Stimulated activated naive CD4-positive, alpha-beta T cell (primary cell): ENCODE measurements at places on chromosomes 7 and 10.

GRCh38 chr10:95406651-95407280, 116.0 kb upstream of the PDLIM1 start:
- DNase-seq: no peak

GRCh38 chr7:100509231-100509630, 25.5 kb downstream of the NYAP1 start:
- DNase-seq: no peak

- no peak for DNase-seq
These were observed 663.6 kb downstream of the GRM8 start for GRCh38 chr7:126589068-126589684.

- DNase-seq: no peak
These were observed 6.3 kb downstream of the MAT1A start for GRCh38 chr10:80283119-80283518.

DNA sequence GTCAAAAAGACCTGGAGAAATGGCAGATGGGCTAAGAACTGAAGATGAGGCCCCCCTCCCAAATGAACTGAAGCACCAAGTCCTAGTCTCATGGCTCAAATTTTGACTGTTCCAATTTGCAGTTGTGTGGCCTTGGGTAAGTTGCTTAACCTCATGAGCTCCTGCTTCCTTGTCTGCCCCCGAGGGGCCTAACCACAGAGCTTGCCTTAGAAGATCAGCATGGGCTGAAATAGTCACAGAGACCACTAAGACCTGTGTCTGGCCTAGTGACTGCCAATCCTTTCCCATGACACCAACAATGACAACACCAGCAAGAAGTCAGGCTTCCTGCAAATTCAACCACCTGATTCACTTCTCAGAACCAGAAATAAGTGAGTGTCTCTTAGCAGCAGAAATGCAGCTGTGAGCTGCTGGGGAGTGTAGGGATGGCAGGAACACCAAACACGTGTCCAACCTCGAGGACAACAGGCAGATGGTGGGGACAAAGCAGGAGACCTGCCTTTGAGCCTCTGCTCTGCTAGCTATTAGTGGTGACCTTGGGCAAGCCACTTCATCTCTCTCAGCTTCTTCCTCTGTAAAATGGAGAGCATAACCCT, 23.7 kb downstream of the CRHR2 start:
- no peak for DNase-seq

- no peak for DNase-seq
These were observed 2.4 kb upstream of the VDAC2 start for GRCh38 chr10:75208181-75208580.

GRCh38 chr10:75000748-75001321, 110.6 kb upstream of the SAMD8 start:
- DNase-seq: no peak

- no peak for DNase-seq
These were observed 86.8 kb downstream of the CPEB3 start for GRCh38 chr10:92203919-92204623.

GRCh38 chr10:121540732-121541395, 57.4 kb downstream of the FGFR2 start:
- no peak for DNase-seq

DNA sequence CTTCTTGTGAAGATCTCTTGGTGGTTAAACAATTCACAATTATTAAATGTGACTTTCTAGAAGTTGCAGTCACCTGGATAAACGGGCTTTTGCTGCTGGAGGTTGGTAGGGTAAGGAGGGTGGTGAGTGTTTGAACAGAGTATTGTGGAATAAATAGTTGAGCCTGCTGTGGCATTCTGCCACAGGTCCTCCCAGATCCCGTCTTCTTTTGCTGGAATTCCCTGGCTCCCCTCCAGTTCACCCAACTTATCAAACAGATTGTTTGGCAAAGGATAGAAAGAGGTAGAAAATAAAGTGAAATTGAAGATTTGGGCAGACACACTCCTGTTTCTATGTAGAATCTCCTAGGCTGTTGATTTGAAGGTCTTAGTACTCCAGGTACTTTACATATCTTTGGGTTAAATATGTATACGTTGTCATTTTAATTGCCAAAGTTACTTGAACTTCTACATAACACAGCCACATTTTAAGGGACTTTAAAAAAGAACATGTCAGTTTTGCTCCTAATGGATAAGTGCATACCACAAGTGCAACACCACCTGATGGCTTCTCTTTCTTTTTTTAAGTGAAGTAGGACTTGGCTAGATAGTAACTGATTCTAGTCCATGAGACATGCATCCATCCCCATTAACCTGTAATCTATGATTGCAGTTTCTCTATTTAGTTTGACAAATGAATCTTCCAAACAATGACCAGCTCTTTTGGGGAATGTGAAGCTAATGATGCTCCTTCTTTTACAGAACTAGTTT, 83.0 kb downstream of the ARL4A start:
- no peak for DNase-seq

GRCh38 chr10:19579761-19580545, 236.3 kb upstream of the PLXDC2 start:
- no peak for DNase-seq

- no peak for DNase-seq
These were observed 113.5 kb upstream of the CTTNBP2 start for GRCh38 chr7:117986645-117987269.

DNA sequence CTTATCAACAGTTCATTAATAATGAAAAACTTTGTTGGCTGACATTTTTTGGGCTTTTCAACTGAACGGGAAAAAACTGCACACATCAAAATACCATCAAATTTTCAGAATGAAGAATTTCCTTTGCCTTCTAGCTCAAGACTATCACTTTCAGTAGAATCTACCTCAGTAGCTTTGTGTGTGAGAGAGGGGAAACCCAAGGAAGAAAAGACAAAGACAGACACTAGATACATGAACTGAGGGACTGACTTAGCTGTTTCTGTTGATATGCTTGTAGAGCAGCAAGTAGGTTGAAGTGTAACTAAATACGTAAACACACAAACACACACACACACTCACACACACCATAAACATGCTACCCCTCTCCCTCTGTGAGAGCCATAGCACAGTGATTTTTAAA, 257.1 kb downstream of the CDK14 start:
- no peak for DNase-seq

GRCh38 chr10:62587011-62587410, 212.8 kb downstream of the ZNF365 start:
- DNase-seq: no peak

DNA sequence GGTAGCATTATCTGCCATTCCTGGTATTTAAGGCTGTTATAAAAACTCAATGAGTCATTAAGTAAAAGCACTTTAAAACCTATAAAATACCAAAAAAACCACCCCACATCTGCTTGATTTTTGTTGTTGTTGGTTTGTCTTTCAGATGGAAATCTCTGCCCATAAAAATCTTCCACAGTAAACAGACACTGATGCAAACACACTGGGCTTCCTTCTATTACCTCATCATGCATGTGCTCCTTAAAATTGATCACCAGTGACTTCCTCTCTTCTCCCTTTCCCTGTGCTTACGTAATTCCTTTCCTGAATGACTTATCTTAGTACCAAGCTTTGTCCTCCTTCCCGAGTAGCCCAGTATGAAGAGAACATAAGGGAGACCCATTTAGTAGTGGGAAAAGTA, 167.2 kb downstream of the EVX1 start:
- no peak for DNase-seq

GRCh38 chr7:131629217-131629882, 72.9 kb upstream of the PODXL start:
- no peak for DNase-seq

GRCh38 chr7:90766814-90767564, 170.9 kb downstream of the CDK14 start:
- no peak for DNase-seq

- no peak for DNase-seq
These were observed 185.0 kb downstream of the HDAC9 start for GRCh38 chr7:18680576-18680975.

GRCh38 chr10:6347391-6347951, 144.7 kb downstream of the PFKFB3 start:
- DNase-seq: no peak

DNA sequence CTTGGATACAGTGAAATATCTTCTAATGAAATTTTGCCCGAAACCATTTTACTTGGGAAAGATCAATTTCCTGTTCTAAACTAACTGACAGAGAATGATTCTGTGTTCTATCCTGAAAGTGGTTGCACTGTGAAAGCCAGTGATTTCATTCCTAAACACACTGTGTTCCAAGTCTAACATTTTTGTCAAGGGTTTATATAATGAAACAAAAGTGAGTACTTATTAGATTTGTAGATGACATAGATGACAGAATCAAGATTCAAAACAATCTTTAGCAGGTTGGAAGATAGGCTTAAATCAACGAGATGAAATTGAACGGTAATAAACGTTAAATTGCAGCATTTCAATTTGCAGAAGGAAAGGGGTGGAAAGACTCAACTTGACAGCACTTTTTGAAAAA, 13.3 kb downstream of the KAT6B start:
- DNase-seq: no peak

DNA sequence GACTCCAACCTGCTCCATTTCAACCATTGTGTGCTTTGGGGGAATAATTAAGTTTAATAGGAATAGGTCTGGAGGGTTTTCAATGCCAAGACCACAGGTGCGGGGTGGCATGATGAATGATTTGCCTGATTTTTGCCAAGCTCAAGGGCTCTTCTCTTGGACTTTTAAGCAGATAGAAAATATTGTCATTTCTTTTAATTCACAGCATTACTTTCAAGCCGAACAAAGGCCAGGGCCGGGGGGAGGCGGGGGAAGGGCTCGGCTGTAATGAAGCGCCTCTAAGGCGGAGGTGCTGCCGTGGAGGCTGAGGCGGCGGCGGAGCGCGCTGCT, 6.5 kb downstream of the PTF1A start:
- DNase-seq: no peak

DNA sequence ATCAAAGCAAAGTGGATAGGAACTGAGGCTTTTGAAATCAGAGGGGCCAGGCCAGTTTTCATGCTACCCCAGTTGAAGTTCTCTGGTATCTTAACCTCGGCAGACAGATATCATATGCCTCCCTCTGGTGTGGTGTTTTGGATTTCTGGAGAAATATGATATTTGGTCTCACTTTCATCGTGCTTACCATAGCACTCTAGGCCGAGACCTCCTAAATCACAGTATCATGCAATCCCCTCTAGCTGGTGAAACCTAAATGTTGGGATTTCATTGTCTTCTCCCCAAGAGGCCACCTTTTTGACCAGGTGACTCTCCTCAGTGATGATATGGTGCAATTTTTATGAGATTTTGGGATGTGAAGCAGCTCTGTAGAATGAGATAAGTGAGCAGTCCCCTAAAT, 183.5 kb downstream of the CREB5 start:
- DNase-seq: no peak

GRCh38 chr7:41224063-41224763, 478.7 kb downstream of the INHBA start:
- DNase-seq: no peak

- no peak for DNase-seq
These were observed 9.9 kb downstream of the FAM237B start for GRCh38 chr7:90311175-90311574.

GRCh38 chr10:117725993-117726392, 183.4 kb downstream of the EMX2 start:
- no peak for DNase-seq

- DNase-seq: no peak
These were observed 16.7 kb downstream of the MMRN2 start for GRCh38 chr10:86940677-86941076.

- no peak for DNase-seq
These were observed 265.1 kb upstream of the ZNF32 start for GRCh38 chr10:43913676-43914235.

GRCh38 chr10:104809288-104810090, 168.4 kb downstream of the SORCS3 start:
- DNase-seq: peak; percentile 2

- no peak for DNase-seq
These were observed 1.5 kb downstream of the AKR1C2 start for GRCh38 chr10:5002013-5002727.

DNA sequence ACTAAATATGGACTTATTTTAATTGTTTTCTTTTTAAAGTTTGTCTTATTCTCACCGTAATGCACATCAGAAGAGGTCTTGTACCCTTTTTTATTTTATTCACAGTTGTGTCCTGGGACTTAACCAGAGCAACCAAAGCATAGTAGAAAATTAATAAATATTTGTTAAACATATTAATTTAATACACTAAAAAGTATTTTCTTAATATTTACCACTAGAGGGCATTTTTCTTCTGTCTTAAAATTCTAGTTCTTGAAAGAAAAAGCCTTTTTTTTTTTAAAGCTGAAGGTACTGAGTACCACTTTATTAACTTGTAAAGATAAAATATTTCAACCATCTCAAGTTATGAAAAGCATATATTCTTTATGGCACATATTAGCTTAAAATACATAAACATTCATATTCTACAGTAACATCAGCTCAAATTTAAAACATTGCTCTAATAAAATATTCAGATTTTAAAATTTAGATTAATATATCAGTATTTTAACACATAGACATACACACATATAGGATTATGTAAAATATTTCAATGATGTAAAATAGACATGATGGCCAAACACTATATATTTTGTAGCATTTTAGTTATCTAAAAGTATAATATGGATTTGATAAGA, 260.4 kb downstream of the SEMA3A start:
- DNase-seq: no peak

DNA sequence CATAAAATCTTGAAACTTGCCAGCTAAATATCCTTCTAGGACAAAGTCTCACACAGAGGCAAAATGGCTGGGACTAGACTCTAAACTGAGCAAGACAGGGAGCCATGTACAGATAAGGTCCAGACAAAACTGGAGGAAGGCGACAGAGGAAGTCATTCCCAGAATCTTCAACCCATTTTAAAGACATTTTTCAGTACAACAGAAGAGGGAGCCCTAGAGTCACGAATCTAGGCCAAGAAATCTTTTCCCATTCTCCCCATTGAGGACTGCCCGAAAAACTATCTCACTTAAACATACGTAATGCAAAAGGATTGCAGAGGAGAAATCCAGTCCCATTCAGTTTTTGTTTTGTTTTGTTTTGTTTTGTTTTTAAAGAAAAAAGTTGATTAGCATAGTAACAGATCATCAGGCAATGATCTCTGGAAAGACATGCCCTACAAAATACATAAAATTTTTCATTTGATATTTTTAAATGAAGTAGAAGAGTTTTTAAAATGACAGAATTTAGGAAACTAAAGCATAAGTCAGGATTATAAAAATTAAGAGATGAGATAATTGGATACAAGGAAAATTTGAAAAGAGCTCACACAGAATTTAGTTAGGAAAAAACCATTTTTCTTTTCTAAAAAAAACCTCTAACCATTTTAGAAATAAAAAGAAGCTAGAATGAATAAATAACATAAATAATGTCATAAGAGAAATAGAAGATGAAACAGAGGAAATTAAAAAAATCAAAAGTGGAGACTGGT, 16.9 kb upstream of the PRF1 start:
- no peak for DNase-seq

- DNase-seq: no peak
These were observed 356.2 kb upstream of the NFE2L3 start for GRCh38 chr7:25795824-25796235.
